ENCODE measurements at places on chromosomes 4 and X.
A peak's percentile ranks its signal among the peaks of the same experiment; 100 is the strongest.

DNA sequence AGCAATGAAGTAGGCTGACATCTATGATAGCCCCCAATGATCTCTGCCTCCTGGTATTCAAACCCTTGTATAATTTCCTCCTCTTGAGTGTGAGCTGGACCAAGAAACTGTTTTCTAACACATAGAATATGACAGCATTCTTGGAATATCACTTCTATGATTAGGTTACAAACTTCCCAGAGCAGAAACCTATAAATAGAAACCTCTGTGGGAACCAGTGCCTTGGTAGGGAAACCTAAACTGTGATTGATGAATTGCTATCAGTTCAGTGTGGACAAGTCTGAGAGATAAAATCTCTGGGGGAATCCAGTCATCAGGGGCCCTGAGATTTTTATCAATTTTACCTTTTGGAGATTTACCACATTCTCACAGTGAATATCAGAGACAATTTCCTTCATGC lies 756.5 kb upstream of the AGA start:
- DNase-seq, result no peak

- no peak for DNase-seq
Measured at GRCh38 chr4:78247536-78248285, 190.6 kb downstream of the FRAS1 start.

DNA sequence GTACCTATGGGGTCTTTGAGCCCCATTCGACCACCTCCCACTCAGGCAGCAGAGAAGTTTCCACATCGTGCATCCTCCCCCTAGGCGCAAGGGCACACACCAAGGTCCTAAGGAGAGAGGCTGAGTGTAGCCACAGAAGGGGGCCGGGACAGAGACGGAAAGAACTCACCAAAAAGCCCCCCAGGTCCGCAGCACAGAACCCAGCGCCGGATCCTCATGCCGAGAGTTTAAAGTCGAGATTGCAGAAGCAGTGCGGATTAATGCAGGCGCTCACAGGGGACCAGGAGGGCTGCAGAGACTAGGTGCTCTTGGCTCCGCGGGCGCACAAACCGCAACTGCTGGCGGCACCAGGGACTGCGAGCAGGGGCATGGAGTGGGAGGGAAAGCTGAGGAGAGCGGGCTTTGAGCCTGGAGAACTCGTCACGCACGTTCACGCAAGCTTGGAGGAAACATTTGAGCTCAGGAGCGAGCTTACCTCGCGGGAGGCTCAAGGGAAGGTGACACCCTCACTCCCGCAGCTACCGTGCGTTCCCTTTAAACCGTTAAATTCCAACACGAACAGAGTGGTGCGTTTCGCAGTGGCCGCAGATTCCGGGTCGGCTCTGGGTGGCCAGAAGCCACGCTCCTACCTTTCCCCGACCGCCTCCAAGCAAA lies 8.5 kb downstream of the NKX3-2 start:
- DNase-seq, result no peak

GRCh38 chr4:123435246-123436113 lies 38.9 kb downstream of the SPRY1 start:
- no peak for DNase-seq

DNA sequence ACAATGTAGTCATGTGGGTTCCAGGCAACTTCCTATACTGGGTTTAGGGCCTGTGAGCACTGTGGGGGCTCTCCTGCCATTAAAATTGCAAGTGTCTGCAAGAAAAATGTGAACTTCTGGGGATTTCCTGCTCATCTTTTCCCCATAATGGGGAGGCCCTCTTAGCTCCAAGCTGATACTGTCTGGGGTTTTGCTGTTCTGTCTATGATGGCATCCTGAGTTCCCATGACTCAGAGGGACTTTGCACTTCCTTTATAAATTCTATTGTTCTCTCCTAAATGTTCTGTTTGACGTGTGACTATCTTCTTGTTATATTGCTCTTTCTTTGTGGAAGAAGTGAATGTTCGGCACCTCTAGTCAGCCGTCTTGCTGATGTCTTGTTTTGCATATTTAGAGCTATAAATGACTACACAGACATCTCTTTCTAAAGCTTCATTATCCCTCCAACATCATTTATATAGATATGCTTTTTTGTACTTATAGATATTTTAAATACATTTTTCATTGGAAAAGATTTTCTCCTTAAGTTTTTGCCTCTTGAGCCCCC lies 465.8 kb downstream of the NAF1 start:
- DNase-seq, result no peak

GRCh38 chr4:153265306-153266047 lies 61.2 kb downstream of the TRIM2 start:
- DNase-seq, result no peak

GRCh38 chr4:144403893-144404292 lies 242.1 kb upstream of the HHIP start:
- DNase-seq, result no peak

DNA sequence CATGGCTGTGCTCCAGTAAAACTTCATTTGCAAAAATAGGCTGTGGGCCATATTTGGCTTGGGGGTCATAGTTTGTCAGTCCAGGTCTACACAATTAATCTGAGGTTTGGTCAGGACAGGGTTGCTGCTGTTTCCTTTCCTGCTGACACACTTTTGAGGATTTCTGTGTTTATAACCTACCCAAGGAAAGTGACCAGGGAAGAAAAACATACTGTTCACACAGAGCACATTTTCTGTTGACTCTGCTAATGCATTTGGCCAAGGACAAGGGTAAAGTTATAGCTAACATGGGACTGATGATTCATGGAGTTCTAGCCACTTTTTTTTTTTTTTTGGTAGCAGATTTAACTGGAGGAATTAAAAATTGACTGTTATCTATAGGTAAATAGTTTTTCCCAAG lies 43.9 kb upstream of the GEMIN8 start:
- no peak for DNase-seq

- DNase-seq, result peak; percentile 2
Measured at GRCh38 chr4:104507112-104507511, 12.4 kb upstream of the CXXC4 start.
